Right forelimb (tissue), 1 donor: ENCODE measurements at places on chromosomes 3 and 15.

DNA sequence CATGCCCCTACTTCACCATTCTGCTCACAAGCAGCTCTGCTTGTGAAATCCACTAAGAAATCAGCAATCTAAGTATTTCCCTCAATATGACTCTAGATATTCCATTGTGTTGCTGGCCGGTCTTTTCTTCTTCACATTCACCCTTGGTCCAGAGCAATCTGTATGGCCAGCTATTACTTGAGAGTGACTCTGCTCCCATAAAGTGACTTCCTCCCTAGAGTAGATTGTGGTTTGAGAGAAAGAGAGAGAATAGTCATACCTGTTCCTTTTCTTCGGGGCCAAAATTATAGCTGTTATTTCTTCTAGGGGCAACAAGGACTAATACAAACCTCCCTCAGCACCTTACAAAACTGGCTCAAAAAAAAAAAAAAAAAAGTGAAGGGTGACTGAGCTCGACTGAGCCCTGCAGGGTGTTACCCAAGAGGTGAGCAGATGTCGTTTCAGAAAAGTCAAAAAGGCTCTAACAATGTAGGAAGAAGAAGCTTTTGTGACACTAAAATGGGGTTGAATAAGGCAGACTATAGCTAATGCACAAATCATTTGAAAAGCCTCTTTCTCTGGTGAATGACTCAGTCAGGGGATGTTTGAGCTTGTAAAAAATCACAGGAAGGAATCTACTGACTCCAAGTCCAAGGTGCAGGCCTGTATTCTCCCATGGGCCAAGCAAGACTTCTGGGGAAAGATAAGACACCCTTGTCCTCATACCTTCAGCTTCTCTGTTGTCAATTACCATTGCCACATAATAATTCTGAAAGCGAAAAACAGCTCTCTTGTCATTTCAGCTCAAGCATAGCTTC, 161.0 kb upstream of the SLC24A5 start:
- no peak for DNase-seq

DNA sequence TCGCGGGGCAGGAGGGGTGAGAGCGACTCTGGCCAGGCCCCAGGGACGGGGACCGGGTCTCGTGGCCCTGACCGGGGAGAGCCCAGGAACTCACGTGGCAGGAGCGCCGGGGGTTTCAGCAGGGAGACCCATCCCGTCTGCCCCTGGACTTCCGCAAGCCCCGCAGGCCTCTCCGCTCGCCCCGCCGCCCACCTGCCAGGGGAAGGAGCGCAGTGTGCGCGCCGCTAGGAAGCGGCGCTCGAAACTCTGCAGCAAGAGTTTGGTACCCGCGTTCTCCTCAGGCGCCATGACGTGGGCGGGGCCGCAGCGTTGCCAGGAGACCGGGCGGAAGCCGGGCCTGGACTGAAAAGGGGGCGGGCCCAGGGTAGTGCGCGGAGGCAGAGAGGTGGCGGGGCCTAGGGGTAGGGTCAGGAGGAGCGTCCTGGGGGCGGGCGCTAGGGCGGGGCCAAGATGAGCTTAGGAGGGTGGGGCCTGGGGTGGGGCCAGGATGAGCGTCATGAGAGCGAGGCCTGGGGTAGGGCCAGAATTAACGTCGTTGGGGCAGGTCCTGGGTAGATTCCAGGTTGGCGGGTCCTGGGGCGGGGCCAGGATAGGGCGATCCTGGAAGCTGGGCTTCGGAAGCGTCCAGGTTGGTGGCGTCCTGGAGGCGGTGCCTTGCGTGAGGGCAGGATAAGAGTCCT, 29.7 kb downstream of the ALG1L2 start:
- DNase-seq: peak; percentile 99

GRCh38 chr15:62047282-62047827, 12.9 kb downstream of the VPS13C start:
- no peak for DNase-seq

- DNase-seq: no peak
These were observed 650.8 kb upstream of the ADAMTS9 start for GRCh38 chr3:65338571-65338970.

DNA sequence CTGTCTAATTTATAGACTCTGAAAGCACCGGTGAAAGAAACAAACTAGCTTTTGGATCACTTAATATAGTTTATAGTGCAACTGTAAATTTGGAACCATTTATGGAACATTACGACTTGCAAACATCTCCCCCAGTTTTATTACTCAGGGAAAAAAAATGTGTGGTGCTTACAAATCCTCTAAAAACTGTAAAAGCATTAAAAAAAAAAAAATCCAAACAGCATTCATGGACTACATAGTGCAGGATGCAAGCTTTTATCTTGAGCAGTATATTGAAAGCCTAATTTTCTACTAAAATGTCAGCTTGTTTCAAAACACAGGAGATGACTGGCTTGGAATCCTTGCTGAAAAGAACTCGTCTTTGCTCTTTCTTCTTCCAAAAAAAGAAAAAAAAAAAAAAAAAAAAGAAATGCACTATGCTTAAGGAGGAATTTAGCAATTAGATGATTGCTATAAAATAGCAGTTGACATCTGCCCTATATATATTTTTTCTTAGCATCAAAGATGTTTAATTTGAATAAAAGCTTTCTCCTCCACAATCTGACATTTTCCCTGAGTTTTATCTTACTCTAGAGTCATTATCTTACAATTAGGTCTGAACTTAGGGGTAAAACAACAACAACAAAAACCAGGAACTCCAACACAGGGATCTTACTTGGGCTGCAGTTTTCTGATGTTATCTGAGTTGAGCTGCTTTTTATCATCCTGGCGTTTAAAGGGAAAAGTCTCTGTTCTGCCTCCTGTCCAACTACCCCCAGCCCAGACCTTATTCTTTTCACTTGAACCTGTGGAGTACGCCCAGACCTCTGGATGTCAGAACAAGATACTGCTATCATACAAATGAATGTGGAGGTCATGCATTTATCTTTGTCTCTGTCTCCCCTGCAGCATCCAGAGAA, 62.6 kb upstream of the PDZRN3 start:
- no peak for DNase-seq

- DNase-seq: no peak
These were observed 11.1 kb downstream of the CD80 start for GRCh38 chr3:119548341-119548740.
